ENCODE measurements at places on chromosomes 1 and 21. TPM values are rescaled to one million over a fixed set of nuclear protein-coding genes. Genes with fewer than 3 reads are reported as not detected.

DNA sequence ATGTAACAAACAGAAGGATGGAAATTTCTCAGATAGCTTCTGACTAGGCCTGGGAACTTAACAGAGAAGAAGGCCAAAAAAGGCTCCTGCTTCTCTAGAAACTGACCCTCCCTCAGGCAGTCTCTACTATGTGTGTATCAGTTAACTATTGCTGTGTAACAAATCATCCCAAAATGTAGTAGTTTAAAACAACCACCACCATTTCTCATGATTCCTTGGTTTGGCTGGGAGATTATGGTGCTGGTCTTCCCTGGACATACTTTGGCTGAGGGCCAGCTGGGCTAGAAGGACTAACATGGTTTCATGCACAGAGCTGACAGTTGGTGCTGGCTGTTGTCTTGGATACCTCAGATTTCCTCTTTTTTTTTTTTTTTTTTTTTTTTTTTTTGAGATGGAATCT, 26.2 kb upstream of the CNN3 start:
- peaks cover 30% of the 10 kb centered on the region for H3K4me1 ChIP-seq
- H3K27ac ChIP-seq: no peak overlapping the region
- H3K4me3 ChIP-seq: no peak overlapping the region
- H3K36me3 ChIP-seq: no peaks in the 10 kb centered on the region

DNA sequence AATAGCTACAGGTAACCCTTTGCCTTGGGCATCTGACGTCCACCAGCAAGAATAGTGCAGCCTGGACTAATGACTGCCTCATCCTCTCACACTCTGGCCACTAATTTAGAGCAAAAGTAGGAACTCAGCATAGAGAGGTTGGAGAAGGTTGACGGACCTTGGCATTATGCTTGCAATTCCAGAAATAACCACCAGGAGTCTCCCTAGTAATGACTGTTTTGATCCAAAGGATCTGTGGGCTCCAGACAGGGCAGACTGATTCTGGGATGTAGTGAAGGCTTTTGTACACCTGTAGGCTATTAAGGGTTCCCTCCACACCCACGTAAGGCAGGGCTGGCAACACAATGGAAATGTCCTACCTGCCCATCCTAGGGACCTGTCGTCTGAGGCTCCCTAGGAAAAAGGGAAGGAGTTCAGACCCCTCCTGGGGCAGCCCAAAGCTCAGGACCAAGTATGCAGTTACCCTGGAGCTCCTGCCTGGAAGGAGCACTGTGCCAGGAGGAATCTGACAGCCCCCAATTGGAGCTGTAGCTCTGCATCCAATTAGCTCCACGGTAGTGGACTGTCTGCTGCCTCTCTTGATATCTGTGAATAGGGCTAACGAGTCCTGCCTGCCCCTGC, 91.0 kb upstream of the TMEM51 start:
- peaks cover 8% of the 10 kb centered on the region for H3K4me1 ChIP-seq
- H3K27ac ChIP-seq: no peak overlapping the region
- no peaks in the 10 kb centered on the region for H3K27me3 ChIP-seq
- DNase-seq: no peak
- H3K36me3 ChIP-seq: peaks cover 13% of the 10 kb centered on the region
- no peak overlapping the region for H3K4me3 ChIP-seq

The SPRR5 gene
- not detected for total RNA-seq

DNA sequence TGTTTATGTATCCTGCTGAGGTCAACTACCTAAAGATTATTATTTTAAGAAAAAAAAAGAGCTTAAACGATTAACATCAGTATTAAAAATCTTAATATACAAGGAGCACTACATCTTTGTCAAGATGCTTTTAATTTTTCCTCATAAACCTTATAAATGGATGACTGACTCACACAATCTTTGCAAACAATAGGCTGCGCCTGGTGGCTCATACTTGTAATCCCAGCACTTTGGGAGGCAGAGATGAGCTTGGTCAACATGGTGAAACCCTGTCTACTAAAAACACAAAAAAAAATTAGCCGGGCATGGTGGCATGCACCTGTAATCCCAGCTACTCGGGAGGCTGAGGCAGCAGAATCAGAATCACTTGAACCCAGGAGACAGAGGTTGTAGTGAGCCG, 1.7 kb downstream of the KHDC4 start:
- H3K4me1 ChIP-seq: peaks cover 37% of the 10 kb centered on the region
- DNase-seq: no peak
- peak overlapping the region; percentile 2 for H3K4me3 ChIP-seq
- H3K36me3 ChIP-seq: peaks cover 42% of the 10 kb centered on the region

The MOV10 gene
- total RNA-seq: 31.9 TPM

GRCh38 chr1:233065685-233066084, 115.3 kb downstream of the NTPCR start:
- DNase-seq: no peak
- no peaks in the 10 kb centered on the region for H3K27me3 ChIP-seq
- no peaks in the 10 kb centered on the region for H3K36me3 ChIP-seq
- no peaks in the 10 kb centered on the region for H3K4me1 ChIP-seq
- no peak overlapping the region for H3K4me3 ChIP-seq
- no peak overlapping the region for H3K27ac ChIP-seq

The PGLYRP3 gene
- not detected for total RNA-seq

The DDI2 gene
- total RNA-seq: 37.5 TPM

DNA sequence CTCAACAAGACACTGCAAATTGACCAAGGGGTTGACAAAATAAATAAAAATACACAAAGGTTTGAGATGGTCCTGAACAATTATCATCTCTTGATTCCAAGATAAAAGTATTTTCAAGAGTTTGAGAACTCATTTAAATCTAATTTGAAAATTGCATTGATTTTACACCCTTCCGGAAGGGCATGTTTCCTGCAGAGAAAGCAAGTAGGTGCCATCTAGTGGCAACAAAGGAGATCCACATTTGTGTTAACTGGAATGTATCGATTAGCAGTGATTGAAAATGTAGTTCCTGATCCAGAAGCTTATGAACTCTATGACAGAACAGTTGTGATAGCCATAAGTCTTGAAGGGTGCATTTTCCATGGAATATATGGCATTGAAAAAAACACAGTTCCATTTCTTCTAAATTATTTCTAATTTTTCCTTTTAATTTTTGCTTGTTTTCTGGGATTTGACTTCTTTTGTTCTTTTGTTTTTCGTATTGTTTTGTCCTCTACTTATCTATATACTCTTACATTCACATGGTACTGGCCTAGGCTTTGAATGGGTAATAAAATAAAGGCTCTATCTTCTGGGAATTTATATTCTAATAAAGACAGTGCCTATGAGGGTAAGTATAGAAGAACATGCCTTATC, 143.7 kb downstream of the DNM3 start:
- no peaks in the 10 kb centered on the region for H3K36me3 ChIP-seq
- no peaks in the 10 kb centered on the region for H3K27me3 ChIP-seq
- no peak for DNase-seq
- H3K4me3 ChIP-seq: no peak overlapping the region
- H3K4me1 ChIP-seq: no peaks in the 10 kb centered on the region

The FAM167B gene
- total RNA-seq: 6.1 TPM

The SELL gene
- total RNA-seq: 8.5 TPM

DNA sequence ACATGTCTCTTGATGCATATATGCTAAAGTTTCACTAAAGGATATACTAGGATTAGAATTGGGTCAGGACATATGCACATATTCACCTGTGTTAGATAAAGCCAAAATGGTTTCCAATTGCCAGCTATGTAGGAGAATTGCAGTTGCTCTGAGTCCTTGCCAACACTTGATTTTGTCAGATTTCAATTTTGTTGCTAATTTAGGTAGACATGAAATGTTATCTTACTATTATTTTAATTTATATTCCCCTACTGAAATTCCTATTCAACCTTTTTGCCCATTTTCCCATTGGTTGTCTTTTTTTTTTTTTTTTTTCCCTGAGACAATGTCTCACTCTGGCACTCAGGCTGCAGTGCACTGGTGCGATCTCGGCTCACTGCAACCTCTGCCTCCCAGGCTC, 13.4 kb downstream of the HDAC1 start:
- no peak overlapping the region for H3K27ac ChIP-seq
- H3K27me3 ChIP-seq: no peaks in the 10 kb centered on the region
- no peak overlapping the region for H3K4me3 ChIP-seq

DNA sequence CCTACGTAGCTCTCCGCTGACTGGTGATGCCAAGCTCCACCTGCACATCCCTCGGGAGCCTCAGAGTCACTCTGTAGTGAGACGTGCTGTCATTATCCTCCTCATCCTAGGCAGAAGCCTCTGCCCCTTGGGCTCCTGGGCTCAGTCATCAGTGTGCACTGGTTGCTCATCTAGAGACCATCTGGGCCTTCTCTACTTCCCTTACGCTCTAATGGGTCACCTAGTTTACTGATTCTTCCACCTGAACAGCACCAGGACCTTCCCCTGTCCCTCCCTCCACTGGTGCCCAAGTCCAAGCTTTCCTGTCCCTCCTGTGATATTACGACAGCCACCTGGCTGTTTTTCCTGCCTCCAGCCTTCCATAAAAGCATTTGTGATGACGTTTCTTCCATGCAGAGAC, 136.1 kb upstream of the ERRFI1 start:
- DNase-seq: no peak
- H3K36me3 ChIP-seq: no peaks in the 10 kb centered on the region
- no peaks in the 10 kb centered on the region for H3K4me1 ChIP-seq
- H3K27ac ChIP-seq: no peak overlapping the region
- H3K27me3 ChIP-seq: no peaks in the 10 kb centered on the region

The ATP1A2 gene
- 146 TPM for total RNA-seq

DNA sequence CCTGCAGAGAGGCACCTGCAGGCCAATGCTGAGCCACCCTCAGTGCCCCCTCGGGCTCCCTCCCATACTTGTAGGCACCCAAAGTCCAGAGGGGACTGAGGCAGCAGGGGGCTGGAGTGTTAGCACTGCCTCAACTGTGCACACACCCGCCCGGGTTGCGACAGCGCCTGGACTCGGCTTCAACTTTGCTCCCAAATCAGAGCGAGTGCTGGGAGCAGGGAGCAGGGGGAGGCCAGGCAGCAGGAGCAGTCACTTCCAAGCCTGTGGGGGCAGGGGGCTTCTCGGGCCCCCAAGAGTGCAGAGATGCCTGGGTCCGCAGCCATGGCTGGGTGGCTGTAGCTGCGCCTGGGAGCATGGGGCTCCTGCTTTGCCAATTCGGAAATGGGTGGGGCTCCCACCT, 79.5 kb downstream of the DISP1 start:
- no peaks in the 10 kb centered on the region for H3K36me3 ChIP-seq
- no peaks in the 10 kb centered on the region for H3K27me3 ChIP-seq
- DNase-seq: no peak

The CFAP141 gene
- not detected for total RNA-seq

The CFH gene
- 467 TPM for total RNA-seq

DNA sequence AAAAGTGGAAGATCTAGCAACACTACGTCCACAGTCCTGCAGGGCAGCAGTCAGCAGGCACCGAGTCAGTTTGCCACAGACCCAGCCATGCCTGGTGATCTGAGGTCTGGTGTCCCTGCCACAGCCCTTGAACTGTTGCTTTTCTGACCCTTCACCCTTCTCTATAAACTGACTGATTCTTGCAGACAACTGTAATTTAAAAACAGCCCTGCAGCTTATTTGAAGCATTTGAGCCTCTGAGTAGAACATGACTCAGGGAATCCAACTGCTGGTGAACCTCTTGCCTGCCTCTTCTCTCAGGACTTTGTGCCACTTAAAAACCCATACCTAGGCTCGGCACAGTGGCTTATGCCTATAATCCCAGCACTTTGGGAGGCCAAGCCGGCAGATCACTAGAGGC, 107.2 kb downstream of the EDEM3 start:
- H3K27me3 ChIP-seq: no peaks in the 10 kb centered on the region
- H3K4me1 ChIP-seq: peaks cover 42% of the 10 kb centered on the region
- H3K27ac ChIP-seq: no peak overlapping the region
- no peaks in the 10 kb centered on the region for H3K36me3 ChIP-seq

DNA sequence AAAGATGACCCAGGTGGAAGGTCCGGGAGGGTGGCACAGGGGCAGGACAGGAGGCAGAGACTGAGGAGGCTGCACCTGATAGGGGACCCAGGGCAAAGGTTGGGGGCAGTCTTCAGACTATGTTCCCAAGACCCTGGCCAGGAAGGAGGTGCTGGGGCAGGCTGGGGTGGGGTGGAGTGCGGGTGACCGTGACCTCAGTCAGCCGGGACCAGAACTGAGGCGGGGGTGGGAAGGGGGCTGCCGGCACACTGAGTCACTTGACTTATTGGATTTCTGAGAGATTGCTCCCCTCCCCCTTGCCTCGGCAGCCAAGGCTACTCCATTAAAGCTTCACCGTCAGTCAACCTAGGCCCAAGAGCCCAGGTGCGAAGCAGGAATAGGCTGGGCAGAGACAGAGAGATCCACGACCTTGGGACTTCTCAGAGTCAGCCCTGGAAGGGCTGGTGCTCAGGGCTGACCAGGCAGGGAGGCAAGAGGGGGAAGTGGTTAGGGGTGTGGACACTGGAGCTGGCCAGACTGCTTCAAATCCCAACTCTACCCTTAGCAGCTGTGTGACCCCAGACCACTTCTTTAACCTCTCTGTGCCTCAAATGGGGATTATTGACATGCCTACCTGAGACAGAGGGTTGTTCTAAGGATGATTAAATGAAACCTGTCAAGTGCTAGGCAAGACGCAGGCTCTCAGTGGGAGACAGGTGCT, 47.9 kb upstream of the LAPTM5 start:
- H3K4me3 ChIP-seq: no peak overlapping the region
- no peaks in the 10 kb centered on the region for H3K4me1 ChIP-seq
- no peak for DNase-seq
- H3K36me3 ChIP-seq: no peaks in the 10 kb centered on the region

The PPIAL4G gene
- not detected for total RNA-seq

The TNFAIP8L2 gene
- 3.9 TPM for total RNA-seq

DNA sequence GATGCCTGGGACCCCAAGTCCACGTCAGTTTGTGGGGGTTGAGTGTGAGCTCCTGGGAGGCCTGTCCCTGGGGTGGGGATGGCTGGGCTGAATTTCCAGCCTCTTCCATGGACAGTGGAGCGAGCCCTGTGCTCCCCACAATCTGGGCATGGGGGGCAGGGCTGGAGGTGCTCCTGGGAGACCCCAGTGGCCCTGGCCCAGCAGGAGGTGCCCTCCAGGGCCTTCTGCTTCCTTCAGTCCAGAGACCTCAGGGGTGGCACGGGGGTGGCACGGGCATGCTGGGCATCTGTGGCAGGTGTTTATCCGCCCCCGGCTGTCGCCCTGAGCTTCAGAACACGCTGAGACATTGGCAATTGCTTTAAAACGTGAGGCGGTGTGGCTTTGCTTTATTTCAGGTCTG, 40.9 kb downstream of the MORN1 start:
- H3K4me1 ChIP-seq: peaks cover 8% of the 10 kb centered on the region
- no peak overlapping the region for H3K4me3 ChIP-seq
- H3K27ac ChIP-seq: no peak overlapping the region
- no peak for DNase-seq
- no peaks in the 10 kb centered on the region for H3K27me3 ChIP-seq
- no peaks in the 10 kb centered on the region for H3K36me3 ChIP-seq

The KRTAP12-2 gene
- not detected for total RNA-seq
